ENCODE measurements at places on chromosomes 16 and 17. TPM values are rescaled to one million over a fixed set of nuclear protein-coding genes. Genes with fewer than 3 reads are reported as not detected.

The GPR142 gene
- polyA plus RNA-seq = not detected

GRCh38 chr16:72001180-72001874 lies 1.1 kb upstream of the PKD1L3 start:
- no peaks in the 10 kb centered on the region for H3K4me1 ChIP-seq
- DNase-seq = no peak
- no peak overlapping the region for H3K27ac ChIP-seq
- peaks cover 4% of the 10 kb centered on the region for H3K27me3 ChIP-seq

GRCh38 chr17:57121308-57122042 lies 36.4 kb downstream of the AKAP1 start:
- peaks cover 15% of the 10 kb centered on the region for H3K4me1 ChIP-seq
- DNase-seq = peak; percentile 74
- H3K27me3 ChIP-seq = no peaks in the 10 kb centered on the region
- H3K4me3 ChIP-seq = no peak overlapping the region
- H3K27ac ChIP-seq = no peak overlapping the region

The KAT8 gene
- 148 TPM for polyA plus RNA-seq

The USP10 gene
- 18.2 TPM for polyA plus RNA-seq

GRCh38 chr17:15951368-15952047 lies 6.6 kb downstream of the ADORA2B start:
- no peak for DNase-seq
- H3K27me3 ChIP-seq = no peaks in the 10 kb centered on the region
- no peak overlapping the region for H3K4me3 ChIP-seq
- no peaks in the 10 kb centered on the region for H3K36me3 ChIP-seq

DNA sequence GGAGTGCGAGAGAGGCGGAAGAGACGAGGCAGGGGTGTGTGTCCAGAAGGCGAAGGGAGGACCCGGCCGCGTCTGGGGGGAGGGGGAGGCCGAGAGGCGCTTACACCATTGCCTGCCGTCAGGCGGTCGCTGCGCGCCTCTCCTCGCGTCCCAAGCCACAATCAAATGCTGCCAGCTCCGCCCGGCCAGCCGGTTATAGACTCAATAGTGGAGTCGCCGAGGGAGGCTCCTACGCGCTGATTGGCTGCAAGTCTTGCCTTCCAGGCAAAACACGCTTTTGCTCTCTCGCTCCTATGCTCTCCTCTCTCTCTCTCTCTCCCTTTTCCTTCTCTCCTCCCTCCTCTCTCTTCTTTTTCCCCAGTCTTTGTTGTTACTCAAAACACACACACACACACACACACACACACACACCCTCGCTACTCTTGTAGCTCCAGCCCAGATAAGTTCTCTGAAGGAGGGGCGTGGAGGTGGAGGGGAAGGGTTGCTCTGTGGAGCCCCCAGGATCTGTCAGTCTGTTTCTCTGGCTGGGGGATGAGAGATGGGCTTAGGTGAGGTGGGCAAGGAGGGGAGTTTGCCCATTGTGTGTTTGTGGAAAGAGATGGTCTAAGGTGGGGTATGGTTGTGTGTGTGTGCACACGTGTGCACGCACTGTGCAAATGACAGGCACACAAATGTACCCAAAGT lies at the start of gene DLX3:
Gene DLX3 (minus strand): TSS at position 170 of the 684 bp plus-strand sequence. CDS start 226 bp downstream, outside the sequence.
- DNase-seq = peak; percentile 82
- H3K36me3 ChIP-seq = no peaks in the 10 kb centered on the region
- H3K27me3 ChIP-seq = peaks cover 52% of the 10 kb centered on the region
- H3K27ac ChIP-seq = no peak within 1 kb of the TSS

The CLEC3A gene
- not detected for polyA plus RNA-seq

DNA sequence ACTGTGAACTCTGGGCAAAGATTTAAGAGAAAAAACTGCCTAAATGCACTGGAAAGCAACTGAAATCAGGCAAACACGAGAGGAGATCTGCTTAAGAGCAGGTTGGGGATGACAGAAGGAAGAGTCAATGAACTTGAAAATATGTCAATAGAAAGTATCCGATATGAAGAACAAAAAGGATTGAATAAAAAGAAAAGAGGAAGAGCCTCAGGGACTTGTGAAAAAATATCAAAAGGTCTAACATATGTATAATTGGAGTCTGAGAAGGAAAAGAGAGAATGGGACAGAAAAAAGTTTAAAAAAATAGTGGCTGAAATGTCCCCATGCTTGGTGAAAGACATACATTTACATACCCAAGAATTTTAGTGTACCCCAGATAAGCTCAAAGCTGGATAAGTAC lies 195.5 kb downstream of the COPRS start:
- no peaks in the 10 kb centered on the region for H3K27me3 ChIP-seq
- DNase-seq = no peak
- no peaks in the 10 kb centered on the region for H3K36me3 ChIP-seq
- no peaks in the 10 kb centered on the region for H3K4me1 ChIP-seq
- H3K4me3 ChIP-seq = no peak overlapping the region
- no peak overlapping the region for H3K27ac ChIP-seq

GRCh38 chr16:51165043-51165442 lies 14.0 kb upstream of the SALL1 start:
- H3K4me1 ChIP-seq = no peaks in the 10 kb centered on the region
- no peak overlapping the region for H3K4me3 ChIP-seq
- H3K27ac ChIP-seq = no peak overlapping the region
- H3K36me3 ChIP-seq = no peaks in the 10 kb centered on the region

- H3K27me3 ChIP-seq = peaks cover 10% of the 10 kb centered on the region
- peaks cover 53% of the 10 kb centered on the region for H3K4me1 ChIP-seq
- H3K27ac ChIP-seq = peak overlapping the region; percentile 99
- no peaks in the 10 kb centered on the region for H3K36me3 ChIP-seq
- peak; percentile 92 for DNase-seq
- peak overlapping the region; percentile 83 for H3K4me3 ChIP-seq
Observed at GRCh38 chr16:3020604-3021448, 658 bp downstream of the TNFRSF12A start.

- H3K4me3 ChIP-seq = no peak overlapping the region
- DNase-seq = no peak
- H3K4me1 ChIP-seq = no peaks in the 10 kb centered on the region
- no peak overlapping the region for H3K27ac ChIP-seq
Observed at GRCh38 chr17:81583589-81584342, 31.6 kb upstream of the FAAP100 start.

GRCh38 chr17:56690441-56691291 lies 97.2 kb downstream of the NOG start:
- no peaks in the 10 kb centered on the region for H3K36me3 ChIP-seq
- no peaks in the 10 kb centered on the region for H3K4me1 ChIP-seq
- no peak overlapping the region for H3K4me3 ChIP-seq
- no peaks in the 10 kb centered on the region for H3K27me3 ChIP-seq

- peak overlapping the region; percentile 92 for H3K27ac ChIP-seq
- no peaks in the 10 kb centered on the region for H3K36me3 ChIP-seq
- peaks cover 40% of the 10 kb centered on the region for H3K4me1 ChIP-seq
- H3K4me3 ChIP-seq = no peak overlapping the region
- H3K27me3 ChIP-seq = no peaks in the 10 kb centered on the region
Observed at GRCh38 chr17:58534331-58534730, 19.9 kb upstream of the MTMR4 start.

- no peaks in the 10 kb centered on the region for H3K4me1 ChIP-seq
- no peak overlapping the region for H3K4me3 ChIP-seq
- no peak for DNase-seq
- peaks cover 7% of the 10 kb centered on the region for H3K27me3 ChIP-seq
- H3K27ac ChIP-seq = no peak overlapping the region
- no peaks in the 10 kb centered on the region for H3K36me3 ChIP-seq
Observed at GRCh38 chr16:85724126-85724879, 26.6 kb downstream of the C16orf74 start.

GRCh38 chr17:65542610-65543009 lies 18.8 kb downstream of the AXIN2 start:
- H3K27ac ChIP-seq = no peak overlapping the region
- DNase-seq = no peak
- H3K4me1 ChIP-seq = peaks cover 13% of the 10 kb centered on the region
- no peaks in the 10 kb centered on the region for H3K27me3 ChIP-seq
- H3K4me3 ChIP-seq = no peak overlapping the region

DNA sequence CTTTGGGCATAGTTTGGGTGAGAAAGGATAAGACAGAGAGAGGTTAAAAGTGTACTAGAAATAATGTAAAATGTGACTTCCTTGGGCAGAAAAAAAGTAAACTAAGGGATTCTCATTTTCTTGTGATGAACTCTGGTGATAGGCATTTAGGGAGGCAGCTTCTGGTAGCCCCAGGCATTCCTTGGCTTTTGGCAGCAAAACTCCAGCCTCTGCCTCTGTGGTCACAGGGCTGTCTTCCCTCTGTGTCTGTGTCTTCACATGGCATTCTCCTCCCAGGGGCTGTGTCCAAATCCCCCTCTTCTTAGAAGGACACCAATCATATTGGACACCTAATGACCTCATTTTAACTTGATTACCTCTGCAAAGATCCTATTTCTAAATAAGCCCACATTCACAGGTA lies 54.7 kb downstream of the HS3ST3B1 start:
- H3K4me3 ChIP-seq = no peak overlapping the region
- DNase-seq = no peak
- no peak overlapping the region for H3K27ac ChIP-seq
- H3K27me3 ChIP-seq = no peaks in the 10 kb centered on the region
- no peaks in the 10 kb centered on the region for H3K4me1 ChIP-seq
- no peaks in the 10 kb centered on the region for H3K36me3 ChIP-seq

DNA sequence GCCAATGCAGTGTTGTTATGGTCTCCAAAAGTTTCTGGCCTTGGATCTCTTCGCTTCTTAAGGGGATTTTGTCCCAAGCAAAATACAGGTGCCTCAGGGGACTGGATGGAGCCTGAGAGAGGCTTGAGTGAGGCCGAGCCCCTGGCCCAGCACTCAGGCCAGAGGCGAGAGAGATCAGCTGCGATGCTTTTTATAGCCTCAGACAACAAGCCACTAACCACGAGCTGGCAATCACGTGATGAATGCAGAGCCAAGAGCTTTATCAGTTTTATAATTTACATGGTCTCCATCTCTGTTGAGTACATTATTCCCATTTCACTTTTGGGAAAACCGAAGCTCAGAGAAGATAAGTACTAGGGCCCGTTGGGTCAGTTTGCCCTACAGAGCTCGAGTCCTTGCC lies 360.0 kb upstream of the CDH5 start:
- H3K4me3 ChIP-seq = no peak overlapping the region
- H3K27ac ChIP-seq = no peak overlapping the region
- no peaks in the 10 kb centered on the region for H3K36me3 ChIP-seq
- no peaks in the 10 kb centered on the region for H3K4me1 ChIP-seq

The CACNG1 gene
- polyA plus RNA-seq = 0.97 TPM

GRCh38 chr17:17783825-17784656 lies 52.7 kb downstream of the SREBF1 start:
- H3K4me3 ChIP-seq = peak overlapping the region; percentile 68

DNA sequence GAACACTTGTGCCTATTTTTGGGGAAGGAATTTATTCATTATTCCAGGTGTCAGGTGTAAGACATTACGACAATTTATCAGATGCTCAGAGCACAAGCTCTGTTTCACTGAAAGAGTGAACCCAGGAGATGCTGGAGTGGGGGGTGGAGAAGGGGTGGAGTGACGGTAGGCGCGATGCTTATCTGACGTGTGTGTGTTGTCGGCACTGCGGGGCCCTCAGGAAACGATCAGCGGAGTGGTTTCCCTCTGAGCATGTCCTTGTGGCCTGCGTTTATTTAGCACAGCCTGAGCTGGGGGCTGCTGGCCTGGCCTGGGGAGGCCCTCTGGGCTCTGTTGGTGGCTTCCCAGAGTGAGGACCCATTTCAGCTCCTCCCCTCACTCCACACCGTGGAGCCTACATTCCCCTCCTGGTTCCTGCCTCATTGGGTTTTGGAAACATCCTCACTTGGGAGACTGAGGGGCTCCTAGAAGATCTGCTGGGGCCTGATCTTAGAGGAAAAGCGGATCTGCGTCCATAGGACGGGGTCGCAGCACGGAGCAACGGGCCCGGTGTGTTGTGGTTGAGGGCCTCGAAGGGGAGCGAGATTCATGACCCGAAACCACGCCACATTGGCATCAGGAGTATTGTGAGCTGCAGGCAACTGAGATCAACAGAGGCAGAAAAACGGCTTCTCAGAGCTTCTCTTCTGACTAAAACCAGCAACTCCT lies 19.0 kb upstream of the GNG13 start:
- no peak overlapping the region for H3K4me3 ChIP-seq
- H3K27ac ChIP-seq = no peak overlapping the region
- DNase-seq = no peak
- no peaks in the 10 kb centered on the region for H3K4me1 ChIP-seq

- DNase-seq = no peak
- no peak overlapping the region for H3K27ac ChIP-seq
- H3K27me3 ChIP-seq = no peaks in the 10 kb centered on the region
- no peak overlapping the region for H3K4me3 ChIP-seq
- H3K4me1 ChIP-seq = no peaks in the 10 kb centered on the region
Observed at GRCh38 chr17:32591405-32591804, 104.6 kb downstream of the CDK5R1 start.

The CEP131 gene
- polyA plus RNA-seq = 27.2 TPM

DNA sequence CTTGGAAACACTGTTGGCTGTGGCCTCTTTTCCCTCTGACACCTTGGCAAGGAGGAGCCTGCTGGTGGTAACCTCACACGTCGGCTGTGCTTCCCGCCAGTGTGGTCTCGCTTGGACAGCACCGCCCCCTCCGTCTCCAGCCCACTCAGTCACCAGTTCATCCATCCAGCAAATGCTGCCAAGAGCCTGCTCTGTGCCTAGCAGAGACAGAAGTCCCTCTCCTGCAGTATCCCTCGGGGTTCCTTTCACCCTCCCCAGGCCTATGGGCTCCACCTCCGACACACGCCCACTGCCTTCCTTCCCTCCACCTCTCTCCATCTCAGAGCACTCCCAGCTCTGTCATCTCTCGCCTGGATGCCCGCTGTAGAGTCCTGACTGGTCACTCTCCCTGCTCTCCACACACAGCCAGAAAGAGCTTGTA lies 12.3 kb downstream of the CACNG4 start:
- H3K4me1 ChIP-seq = peaks cover 9% of the 10 kb centered on the region
- no peak overlapping the region for H3K4me3 ChIP-seq
- peak overlapping the region; percentile 5 for H3K27ac ChIP-seq
- peak; percentile 50 for DNase-seq
- H3K36me3 ChIP-seq = no peaks in the 10 kb centered on the region

DNA sequence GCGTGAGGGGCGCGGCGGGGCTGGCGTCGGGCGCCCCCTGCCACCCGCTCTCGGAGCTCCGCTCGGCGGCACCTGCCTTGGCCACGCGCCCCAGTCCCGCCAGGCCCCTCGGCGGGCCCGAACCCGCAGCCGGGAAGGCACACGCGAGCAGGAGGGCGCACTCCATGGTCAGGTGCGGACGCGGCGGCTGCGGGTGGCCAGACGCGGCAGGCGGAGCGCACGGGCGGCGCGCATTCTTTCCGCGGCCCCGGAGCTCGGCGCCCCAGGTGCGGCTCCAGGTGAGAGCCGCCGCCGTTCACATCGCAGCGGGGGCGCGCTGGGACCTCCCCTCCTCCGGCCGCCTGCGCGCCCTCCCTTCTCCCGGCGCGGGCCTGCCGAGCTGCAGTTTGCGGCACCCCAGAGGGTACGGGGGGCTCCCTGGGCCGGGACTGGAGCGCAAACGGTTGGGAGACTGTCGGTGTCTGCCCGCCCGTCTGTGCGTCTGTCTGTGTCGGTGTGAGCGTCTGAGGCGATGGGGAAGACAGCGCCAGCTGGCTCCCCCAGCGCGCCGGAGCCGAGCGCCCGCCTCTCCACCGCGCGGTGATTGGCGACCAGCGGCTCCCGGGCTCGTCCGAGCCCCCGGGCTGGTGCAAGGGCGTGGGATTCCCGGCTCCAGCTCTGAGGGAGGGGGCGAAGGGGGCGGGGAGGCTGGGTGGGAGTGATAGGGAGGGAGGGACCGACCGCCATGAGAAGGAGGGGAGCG lies at the start of gene ADAMTS18:
Gene ADAMTS18 (minus strand): TSS at position 505 of the 742 bp plus-strand sequence. CDS start 339 bp downstream, at position 166.
- H3K27ac ChIP-seq = no peak within 1 kb of the TSS
- H3K4me3 ChIP-seq = no peak within 1 kb of the TSS
- no peak for DNase-seq
- peaks cover 22% of the 10 kb centered on the region for H3K27me3 ChIP-seq

The MYLK3 gene
- polyA plus RNA-seq = 0.32 TPM

GRCh38 chr17:39730095-39730921 lies at the start of gene MIEN1:
TSS of gene MIEN1 (minus strand) at chr17:39730532. CDS start at chr17:39730495, 37 bp downstream.
- H3K4me1 ChIP-seq = peaks cover 4% of the 10 kb centered on the region
- peaks cover 7% of the 10 kb centered on the region for H3K27me3 ChIP-seq
- no peaks in the 10 kb centered on the region for H3K36me3 ChIP-seq
- H3K4me3 ChIP-seq = peak within 1 kb of the TSS; percentile 62
- DNase-seq = peak; percentile 93
- H3K27ac ChIP-seq = no peak within 1 kb of the TSS

Measured in adrenal gland (tissue), 19 donors.